AG04450 (cell line): ENCODE measurements at places on chromosomes 3 and 15.

DNA sequence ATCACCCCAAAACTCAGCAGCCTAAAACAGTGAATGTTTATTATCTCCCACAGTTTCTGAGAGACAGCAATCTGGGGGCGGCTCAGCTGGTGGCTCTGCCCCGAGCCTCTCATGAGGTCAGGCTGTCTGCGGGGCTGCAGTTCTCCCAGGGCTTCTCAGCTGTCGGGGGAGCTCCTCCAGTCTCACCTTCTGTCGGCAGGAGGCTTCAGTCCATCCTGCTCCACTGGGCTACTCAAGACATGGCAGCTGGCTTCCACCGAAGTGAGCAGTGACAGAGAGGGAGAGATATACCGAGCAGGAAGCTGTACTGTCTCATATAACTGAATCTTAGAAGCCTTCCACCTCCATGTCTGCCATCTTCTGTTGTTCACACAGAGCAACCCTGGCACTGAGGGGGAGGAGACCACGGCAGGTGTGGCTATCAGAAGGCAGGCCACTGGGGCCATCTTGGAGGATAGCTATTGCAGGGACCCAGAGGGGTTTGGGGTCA is 72.8 kb upstream of the ITGA11 start:
- DNase-seq: no peak

DNA sequence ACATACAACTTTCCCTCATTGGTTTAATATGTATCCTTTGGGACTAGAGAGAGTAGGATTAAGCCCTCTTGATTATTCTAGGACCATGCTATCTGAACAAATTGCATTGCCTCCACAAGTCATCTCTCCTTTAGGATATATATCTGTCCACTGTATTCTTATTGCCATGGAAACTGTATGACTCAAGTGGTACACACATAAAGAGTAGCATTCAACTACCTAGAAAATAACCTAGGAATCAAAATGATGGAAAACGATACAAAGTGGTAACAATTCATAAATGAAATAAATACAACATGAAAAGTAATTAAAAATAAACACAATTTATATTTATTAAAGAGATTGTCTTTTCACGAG is 212.1 kb upstream of the P2RY1 start:
- no peak for DNase-seq

GRCh38 chr3:57026944-57027343 is 33.5 kb upstream of the SPATA12 start:
- DNase-seq: no peak

DNA sequence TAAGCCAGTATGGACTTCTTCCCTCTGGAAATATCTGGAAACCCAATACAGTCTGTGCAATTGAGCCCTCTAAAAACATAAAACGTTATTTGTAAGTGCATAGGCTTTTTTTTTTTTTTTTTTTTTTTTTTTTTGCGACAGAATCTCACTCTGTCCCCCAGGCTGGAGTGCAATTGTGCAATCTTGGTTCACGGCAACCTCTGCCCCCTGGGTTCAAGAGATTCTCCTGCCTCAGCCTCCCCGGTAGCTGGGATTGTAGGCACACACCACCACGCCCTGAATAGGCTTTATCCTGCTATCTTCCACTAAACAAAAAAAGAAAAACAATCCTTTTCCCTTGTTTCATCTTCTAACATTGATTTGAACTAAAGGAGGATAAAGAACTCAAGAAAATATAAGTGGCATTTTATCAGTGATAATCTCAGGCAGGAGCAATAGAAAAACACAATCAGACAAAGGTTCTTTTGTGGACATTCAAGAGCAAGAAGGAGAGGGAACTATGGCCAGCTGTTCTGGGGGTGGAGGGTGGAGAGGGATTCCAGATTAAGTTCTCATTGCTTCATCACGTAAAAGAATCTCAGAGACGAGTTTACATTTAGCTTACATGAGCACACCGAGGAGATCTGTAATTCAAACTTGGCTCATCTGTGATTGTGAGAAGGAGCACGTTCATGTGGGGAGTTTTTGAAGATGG is 68.6 kb downstream of the ITGB5 start:
- DNase-seq: peak; percentile 82

GRCh38 chr3:52198643-52199608 is 966 bp downstream of the ALAS1 start:
- DNase-seq: no peak

DNA sequence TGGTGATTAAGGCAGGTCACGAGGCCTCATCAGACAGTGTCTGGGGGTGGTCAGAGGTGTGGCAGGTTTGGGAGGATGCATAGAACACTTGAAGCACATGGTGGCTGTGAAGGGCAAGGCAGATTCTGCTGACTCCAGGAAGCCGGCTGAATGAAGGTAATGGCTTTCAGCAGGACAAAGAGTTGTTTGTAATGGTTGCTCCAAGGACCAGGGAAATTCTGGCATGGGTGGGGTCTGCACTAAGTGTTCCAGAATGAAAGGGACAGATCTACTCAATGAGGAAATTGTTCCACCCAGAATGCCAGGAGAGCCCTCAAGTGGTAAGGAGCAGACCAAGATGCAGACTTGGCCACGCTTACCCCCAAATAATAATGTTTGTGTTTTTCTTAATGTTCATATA is 70.7 kb upstream of the ACAD9 start:
- no peak for DNase-seq

- no peak for DNase-seq
These were observed at the start of gene ARPIN for GRCh38 chr15:89912674-89913396. TSS of gene ARPIN (minus strand) at chr15:89912952. CDS start at chr15:89912835, 117 bp downstream.

DNA sequence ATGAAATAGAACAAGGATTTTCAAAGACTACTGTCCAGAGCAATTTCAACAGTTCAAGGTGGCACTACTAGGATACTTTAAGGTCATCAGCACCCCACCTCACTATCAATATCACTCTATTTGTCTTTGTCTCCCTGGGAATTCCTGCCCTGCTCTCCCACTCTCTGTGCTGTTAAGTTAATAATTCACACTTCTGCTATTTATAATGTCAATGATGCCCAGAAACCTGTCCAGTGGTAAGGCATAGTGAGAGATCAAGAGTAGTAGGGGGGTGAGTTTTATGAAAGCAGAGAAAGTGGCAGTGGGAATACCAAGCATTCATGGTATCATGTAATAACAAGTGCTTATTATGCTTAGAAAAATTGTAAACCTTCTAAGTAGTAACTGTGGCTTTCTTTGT is 7.3 kb downstream of the TMCO5A start:
- DNase-seq: no peak
